Esophagus mucosa (tissue), 1 donor: ENCODE measurements at places on chromosomes 7 and 10. TPM values are rescaled to one million over a fixed set of nuclear protein-coding genes. Genes with fewer than 3 reads are reported as not detected.

HMX3 gene
- not detected for total RNA-seq

PRRT4 gene
- total RNA-seq: 1.3 TPM

CHST15 gene
- 6.1 TPM for total RNA-seq

VWDE gene
- 0.36 TPM for total RNA-seq

DNA sequence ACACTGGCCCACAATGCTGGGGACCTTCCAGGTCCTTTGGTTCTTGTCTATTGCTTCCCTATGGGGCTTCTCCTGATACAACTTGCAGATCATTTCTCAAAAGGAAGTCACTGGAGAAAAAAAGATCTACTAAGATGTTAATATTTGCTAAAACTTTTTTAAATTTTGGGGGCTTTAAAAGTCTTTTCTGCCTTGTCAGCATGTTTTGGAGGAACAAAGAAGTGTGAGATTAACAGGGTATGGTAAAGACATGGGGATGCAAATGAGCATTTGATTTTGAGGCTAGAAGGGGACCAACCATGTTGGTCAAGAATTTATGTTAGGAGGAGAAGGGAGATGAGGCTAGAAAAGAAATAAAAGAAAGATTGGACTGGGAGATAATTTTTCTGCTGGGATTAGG is 515.4 kb downstream of the HTR7 start:
- no peak for ATAC-seq

GRCh38 chr10:118594392-118595063 is 920 bp downstream of the PRLHR start:
- peak; percentile 50 for ATAC-seq

DNA sequence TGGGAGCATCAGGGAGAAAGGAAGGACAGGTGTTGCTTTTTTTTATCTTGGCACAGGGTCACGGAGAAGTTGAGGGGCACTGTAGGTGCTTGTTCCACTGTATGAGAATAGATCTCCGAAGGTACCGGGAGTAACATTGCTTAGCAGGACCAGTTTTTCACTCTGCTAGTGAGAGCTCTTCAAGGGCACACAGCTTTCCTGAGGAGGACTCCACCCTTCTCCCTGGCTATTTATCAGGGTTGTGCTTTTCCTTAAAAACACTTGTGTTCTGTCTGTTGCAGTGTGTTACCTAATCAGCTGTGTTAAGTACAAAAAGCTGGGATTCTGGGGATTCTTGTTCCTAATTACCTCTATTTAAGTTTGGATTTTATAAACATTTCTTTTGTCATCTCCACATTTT is 160.5 kb downstream of the SND1 start:
- ATAC-seq: no peak

GRCh38 chr10:29735628-29736365 is 101.0 kb upstream of the SVIL start:
- ATAC-seq: peak; percentile 89

DNA sequence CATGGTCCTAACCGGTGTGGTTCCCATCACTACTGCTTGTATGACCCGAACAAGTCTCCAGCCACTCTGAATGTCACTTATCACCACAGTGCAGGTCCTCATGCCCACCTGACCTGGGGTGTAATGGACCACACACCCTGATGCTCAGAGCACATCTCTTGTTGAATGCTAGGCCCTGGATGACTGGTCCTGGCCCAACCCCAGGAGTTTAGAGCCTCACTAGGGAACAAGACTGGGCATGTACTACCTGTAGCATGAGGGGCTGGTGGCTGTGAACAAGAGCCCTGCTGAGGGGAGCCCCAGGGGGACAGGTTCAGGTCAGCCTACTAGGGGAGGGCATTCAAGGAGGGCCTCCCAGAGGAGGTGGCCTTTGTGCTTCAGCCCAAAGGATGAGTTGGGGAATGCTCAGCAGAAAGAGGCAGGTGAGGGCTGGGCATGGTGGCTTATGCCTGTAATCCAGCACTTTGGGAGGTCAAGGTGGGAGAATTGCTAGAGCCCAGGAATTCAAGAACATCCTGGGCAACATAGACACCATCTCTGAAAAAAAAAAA is 31.2 kb downstream of the ZMIZ1 start:
- ATAC-seq: no peak

GRCh38 chr7:150852371-150852905 is at the start of gene AOC1:
AOC1 (plus strand) TSS chr7:150852517; CDS start chr7:150856471, 3,954 bp downstream.
- ATAC-seq: peak; percentile 66

GRCh38 chr7:151425670-151426440 is 14.1 kb downstream of the CRYGN start:
- peak; percentile 24 for ATAC-seq

GRCh38 chr7:94062372-94062771 is 58.2 kb upstream of the BET1 start:
- no peak for ATAC-seq

DNA sequence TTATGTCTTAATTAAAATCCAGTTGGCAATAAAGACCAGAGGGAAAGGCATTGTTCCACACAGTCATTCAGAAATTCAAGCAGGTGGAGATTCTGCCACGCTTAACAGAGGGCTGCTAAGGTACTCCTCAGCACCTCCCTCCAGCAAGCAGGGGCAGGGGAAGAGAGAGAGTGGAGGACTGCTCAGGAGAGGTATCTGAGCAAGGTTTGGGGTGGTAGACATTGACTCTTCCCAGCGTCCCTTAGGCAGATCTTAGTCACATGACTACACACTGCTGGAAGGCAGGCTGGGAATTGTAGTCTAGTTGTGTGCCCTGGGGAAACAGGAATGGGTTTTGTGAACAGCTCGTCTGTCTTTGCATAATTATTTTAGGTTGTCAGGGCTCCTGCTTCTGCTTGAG is 181.6 kb downstream of the NPSR1 start:
- no peak for ATAC-seq
